Activated CD8-positive, alpha-beta memory T cell treated with anti-CD3 and anti-CD28 coated beads, Interleukin-2, amount 50 U/mL, for 4 hours (primary cell): ENCODE measurements at places on chromosomes 12 and 14.

DNA sequence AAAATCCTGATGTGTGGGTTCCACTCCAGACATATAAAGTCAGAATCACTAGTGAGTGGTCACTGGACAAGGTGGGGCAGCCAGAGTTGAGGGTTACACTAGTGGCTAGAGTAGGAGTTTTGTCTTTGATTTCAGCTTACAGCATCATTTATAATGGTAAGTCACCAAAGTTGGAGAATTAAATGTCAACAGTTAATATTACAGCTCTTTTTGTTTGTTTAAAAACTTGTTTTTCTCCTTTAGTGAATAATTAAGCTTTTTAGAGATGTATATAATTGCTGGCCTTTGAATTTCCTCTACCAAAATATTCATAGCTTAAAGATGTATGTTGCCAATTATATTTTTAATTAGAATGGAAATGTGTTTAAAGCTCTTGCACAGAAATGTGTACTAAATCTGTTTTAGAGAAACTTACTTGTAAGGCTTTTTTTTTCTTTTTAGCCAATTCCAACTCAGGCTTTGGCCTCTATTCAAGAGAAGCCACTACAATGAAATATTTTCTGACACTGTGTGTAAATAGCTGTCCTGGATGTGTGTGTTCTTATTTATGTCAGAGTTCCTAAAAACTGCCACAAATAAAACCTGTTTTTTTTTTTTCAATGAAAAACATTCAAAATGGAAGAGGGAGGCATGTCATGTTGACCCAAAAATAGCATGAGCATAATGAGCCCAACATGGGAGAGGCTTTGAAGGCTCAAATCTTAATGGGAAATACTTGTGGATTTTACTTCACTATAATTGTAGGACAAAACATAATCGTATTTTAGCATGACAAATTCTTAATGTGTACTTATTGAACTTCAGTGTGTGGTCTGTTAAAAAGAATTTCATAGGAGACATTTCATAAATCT, 92.2 kb downstream of the TBC1D30 start:
- DNase-seq: no peak

DNA sequence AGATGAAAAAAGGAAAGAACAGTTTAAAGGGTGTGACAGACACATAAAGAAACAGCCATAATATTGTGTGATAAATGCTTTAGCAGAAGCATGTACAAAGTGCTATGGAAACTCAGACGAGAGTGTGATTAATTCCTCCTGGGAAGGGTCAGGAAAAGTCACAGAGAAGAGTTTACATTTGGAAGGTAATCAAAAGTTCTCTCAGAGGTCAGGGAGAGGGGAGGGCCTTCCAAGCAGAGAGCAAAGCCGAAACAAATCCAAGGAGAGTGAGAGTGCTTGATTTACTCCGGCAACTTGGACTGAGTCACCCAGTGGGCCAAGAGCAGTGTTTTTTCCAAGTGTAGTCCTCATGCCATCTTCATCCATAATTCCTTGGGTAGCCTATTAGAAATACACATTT, 108.3 kb downstream of the IGF1 start:
- DNase-seq: no peak

- no peak for DNase-seq
Observed at GRCh38 chr12:31002361-31002725, 71.3 kb upstream of the DDX11 start.

DNA sequence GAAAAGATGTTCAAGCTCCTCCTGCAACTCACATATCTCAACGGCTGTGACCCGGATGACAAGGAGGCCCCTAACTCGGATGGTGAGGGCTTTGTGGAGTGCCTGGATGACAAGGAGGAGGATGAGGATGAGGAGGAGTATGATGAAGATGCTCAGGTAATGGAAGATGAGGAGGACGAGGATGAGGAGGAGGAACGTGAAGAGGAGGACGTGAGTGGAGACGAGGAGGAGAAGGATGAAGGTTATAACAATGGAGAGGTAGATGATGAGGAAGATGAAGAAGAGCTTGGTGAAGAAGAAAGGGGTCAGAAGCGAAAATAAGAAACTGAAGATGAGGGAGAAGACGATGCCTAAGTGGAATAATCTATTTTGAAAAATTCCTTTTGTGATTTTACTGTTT, 702 bp downstream of the ANP32D start:
- no peak for DNase-seq

DNA sequence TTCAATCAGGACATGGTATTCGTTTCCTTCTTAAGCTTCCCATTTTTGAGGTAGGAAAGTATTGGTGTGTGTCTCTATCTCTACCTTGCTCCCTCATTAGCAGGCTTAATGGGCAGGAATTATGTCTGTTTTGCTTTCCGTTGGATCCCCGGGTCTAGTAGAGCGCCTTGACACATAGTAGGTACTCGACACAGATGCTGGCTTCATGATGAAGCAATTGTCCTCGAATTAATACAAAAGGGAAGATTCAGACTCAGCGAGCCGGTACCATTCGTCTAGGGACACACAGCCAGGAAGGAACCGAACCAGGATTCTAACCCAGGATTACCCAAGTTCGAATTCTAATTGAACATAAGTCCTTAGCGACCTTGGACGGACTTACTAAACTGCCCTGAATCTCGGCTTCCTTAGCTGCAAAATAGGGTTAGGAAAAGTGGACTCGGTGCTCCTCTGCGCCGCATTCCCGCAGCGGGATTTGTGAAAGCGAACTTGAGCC, 496 bp upstream of the ISCU start:
- DNase-seq: no peak

GRCh38 chr14:100851946-100852620, 26.2 kb downstream of the MEG3 start:
- DNase-seq: no peak

DNA sequence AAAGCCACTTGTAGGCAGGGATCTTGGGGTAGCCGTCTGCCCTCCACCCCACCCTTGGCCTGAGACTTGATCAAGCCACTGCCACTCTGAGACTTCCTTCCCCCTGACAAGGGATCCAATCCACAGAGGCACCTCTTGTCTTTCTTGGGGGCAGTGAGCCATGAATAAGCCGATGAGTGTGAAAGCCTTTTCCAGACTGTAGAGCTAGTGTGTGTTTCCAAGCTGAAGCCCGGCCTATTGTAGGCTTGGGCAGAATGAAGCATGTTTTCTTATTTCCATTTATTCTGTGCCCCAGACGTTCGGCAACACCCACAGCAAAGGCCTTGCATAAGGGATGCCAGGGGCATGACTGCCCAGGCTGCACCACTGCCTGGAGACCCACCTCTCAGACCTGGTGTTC, 991.6 kb downstream of the BCL11B start:
- no peak for DNase-seq

- no peak for DNase-seq
Observed at GRCh38 chr14:79332504-79333197, 878.7 kb downstream of the DIO2 start.
